ENCODE measurements at places on chromosomes 4 and X.

GRCh38 chr4:84378356-84378755 lies 120.7 kb downstream of the NKX6-1 start:
- no peak for DNase-seq

DNA sequence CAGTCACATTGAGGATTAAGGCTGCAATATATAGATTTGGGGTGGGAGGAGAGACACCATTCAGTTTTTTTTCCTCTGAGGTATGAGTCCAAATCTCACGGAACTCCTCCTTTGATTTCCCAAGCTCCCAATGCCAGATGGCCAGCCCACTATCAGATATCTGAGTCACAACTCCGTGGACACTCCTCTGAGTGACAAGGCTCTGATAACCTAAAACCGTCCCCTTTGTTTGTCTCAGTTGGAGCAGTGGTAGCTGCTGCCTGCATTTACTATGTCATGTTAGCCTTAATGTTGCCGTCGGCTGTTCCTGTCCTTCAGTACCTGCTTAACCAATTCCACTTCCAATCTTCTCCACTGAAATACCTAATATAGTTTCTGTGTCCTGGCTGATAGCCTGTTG lies 107.3 kb downstream of the DTHD1 start:
- no peak for DNase-seq

GRCh38 chr4:7757501-7758471 lies 181.9 kb downstream of the AFAP1 start:
- DNase-seq: no peak

DNA sequence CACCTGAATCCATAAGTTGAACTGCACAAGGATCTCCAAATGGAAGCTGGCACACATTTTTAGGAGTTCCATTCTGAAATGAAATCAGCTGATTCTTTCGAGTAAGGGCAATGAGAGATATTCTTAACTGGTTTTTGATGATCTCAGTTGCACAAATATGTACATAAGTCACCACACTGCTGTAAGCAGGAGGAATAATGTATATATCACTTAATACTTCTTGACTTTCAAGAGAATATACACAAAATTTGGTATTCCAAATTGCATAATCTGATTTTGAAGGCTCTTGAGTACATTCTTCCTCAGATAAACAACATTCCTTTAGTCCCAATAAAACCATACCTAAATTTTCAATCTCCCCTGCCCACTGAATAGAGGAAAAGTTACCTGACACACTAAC lies 8.2 kb downstream of the FANCB start:
- no peak for DNase-seq

DNA sequence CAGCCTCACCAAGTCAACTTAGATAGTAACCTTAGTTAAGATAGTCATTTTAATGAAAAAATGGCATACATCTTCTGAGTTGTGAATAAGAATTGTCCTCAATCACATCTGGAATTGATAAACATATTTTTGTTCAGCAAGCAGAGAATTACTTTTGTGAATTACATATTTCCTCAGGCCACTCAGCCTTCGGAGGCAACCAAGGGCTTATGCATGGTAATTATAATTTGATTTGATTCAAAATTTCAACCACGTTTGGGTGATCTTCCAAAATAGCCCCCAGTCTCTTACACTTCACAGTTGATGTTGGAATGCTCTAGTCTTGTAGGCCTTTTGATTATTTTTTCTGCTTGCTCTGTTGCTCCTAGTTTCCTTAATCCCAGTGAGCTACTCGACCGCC lies 63.4 kb downstream of the GALNTL6 start:
- DNase-seq: no peak

GRCh38 chrX:153689654-153690465 lies 2.1 kb downstream of the SLC6A8 start:
- DNase-seq: no peak

DNA sequence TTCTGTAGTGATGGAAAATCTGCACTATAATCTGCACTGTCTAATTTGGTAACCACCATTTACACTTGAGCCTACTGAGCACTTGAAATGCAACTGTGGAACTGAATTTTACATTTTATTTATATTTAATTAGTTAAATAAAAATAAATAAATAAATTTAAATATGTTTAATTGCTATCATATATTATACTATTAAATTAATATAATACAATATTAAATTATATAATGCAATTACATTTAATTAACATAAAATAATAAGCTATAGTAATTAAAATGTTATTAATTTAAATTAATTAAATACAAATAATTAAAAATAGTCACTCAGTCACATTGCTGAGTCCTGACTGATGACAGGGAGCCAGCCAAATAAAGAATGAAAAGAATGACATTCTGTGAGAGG lies 170.2 kb upstream of the F9 start:
- no peak for DNase-seq

DNA sequence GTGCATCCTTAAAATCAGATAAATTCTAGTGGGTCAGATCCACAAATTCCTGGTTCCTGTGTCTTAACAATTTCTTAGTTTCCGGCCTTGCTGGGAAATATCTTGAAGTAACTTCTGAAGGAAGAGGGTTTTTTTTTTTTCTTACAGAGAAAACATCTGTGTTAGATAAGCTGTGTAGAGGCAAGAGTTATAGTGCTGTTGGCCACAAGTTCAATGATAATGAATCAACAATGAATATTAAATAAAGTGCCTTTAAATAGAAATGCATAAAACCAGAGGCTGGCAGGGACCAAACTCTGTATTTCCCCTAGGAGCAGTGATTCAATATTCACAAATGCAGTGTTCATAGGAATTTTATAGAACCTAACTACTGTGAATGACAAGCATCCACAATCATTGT lies 711.9 kb upstream of the ATOH1 start:
- DNase-seq: no peak

DNA sequence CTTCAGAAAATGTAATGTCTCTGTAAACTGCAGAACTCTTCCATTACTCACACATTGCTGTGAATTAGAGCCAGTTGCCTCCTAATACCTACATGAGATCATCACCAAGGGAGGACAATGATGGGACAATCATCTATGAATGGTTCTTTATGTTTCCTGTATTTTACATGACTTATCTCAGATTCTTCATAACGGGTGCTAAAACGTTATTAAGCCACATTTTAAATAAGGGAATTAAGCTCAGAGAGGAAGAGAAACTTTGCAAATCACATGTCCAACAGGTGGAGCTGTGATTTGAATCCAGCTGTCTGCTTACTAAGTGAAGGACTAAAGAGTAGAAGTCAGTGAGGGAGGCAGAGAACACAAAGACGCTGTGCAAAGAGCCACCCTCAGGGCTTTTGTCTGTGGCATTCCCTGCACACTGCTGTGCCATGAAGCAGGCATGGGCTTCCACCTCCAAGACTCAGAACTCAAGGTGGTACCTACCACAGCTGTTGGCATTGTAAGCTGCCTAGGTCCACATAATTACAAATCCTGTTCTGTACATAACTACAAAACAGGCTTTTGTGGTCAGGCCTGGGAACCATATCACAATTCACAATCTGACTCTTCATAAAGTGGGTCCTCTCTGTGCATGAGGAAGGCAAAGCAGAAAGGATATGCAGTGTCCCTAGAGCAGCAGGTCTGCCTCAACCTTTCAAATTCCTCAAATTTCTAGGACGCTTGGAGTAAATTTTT lies 12.8 kb downstream of the TBC1D9 start:
- DNase-seq: no peak

DNA sequence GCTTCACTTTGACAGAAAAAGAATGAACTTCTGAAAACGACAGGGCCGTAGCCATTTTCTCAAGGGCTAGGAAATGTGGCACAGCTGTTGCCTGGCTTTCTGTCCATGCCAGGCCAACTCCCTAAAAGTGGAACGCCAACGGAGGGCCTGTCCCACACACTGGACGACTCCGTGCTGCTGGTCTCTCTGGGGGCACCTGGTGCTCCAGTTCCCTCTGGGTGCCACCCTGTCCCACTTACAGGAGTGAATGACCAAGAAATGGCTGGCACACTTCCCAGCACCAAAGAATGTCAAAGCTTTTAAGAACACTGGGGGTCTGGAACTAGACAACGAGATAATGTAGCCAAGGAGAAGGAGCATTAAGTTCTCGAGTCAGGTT lies 40.9 kb downstream of the GATB start:
- DNase-seq: no peak

DNA sequence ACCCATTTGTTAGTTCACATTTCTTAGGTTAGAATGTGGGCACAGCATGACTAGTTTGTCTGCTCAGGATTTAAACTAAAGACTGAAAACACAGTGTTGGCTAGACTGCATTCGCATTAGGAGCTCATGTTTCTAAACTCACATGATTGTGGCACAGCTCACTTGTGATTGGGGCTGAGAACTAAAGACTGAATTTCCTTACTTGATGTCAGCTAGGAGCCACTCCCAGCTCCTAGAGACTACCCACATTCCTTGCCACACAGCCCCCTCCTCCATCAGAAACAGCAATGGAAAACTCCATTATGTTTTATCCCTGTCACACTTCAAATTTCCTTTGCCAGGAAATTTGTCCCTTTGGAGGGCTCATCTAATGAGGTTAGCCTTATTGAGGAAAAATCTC lies 170.2 kb upstream of the NUDT6 start:
- no peak for DNase-seq

- no peak for DNase-seq
Observed at GRCh38 chr4:101774807-101775206, 15.7 kb upstream of the BANK1 start.

DNA sequence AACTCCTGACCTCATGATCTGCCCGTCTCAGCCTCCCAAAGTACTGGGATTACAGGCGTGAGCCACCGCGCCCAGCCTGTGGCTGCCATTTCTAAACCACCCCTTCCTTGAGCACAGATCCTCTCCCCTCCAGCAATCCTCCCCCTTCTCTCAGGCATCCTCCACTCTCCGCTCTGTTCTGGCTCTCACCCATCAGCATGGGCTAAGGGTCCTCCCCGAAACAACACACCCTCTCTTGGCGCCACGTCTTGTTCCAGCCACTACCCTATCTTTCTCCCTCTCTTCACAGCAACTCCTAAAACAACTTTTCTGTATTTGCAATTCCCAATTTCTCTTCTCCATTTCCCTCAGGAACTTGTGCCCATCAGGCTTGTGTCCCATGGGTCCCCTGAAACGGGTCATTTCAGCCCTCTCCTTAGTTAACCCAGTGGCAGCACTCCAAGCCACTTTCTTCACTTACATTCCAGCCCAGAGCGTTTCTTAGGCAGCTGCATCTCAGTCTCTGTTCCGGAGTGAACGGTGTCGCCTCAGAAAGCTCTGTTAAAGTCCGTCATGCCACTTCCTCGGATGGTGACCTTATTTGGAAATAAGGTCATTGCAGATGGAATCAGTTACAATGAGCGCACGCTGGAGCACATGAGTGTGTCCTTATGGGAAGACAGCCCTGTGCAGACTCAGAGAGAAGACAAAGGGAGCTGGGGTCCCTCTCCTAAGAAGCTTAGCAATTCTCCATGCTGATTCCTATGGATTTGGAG lies 28.3 kb upstream of the CLDN24 start:
- DNase-seq: no peak

GRCh38 chr4:39464886-39465501 lies 6.1 kb downstream of the LIAS start:
- DNase-seq: no peak

DNA sequence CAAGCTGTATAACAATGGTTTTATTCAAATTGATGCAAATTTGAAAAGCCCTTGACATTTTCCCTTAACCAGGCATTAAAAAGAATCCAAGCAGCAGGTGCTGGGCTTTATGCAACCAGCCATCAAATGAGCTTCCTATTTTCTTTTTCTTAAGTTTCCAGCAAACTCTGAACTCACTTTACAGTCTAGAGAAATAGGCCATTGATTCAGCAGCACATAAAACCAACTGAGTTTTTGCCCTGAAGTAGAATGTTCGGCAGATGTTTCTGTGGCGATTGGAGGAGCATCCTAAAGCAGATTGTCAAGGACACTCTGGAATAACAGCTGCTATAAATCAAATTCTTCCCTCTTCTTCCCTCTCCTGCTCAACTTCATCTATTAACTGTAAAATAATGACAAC lies 582.8 kb upstream of the CPEB2 start:
- no peak for DNase-seq

GRCh38 chr4:141132072-141132708 lies 1.1 kb downstream of the RNF150 start:
- DNase-seq: no peak

DNA sequence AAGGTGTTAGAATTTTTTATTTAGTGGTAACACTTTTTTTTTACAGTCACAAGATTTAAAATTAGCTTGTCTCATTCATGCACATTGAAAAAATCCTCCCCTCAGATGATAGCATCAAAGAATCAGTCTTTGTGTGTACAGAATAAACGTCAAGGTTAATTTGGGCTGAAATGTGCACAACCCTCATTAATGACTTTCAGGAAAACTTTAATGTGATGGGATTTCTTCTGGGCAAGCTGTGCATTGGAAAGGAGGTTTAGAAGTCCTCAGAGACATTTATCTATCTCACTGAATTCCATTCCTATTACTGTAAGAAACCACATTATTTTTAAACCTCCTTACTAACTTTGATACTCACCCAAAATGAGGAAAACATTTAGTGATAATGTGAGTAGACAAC lies 88.2 kb upstream of the TECRL start:
- no peak for DNase-seq

DNA sequence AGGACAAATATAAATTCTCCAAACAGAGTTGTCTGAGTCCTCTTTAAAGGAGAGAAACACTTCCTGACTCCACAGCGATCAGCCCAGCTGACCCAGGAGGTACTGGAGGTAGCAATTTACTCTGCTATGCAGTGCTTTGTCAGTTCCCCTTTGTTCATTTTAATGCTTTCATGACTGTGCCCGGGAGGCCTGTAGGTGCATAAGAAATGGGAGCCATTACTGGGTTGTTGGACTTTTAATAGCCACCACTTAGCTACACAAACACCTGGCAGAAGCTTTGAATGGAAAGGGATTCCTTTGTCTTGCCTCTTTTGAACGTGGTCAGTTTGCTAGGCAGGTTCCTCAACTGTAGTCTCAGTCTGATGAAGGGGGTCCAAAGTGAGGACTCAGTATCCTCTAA lies 59.0 kb upstream of the AFF2 start:
- DNase-seq: no peak

Measured in activated naive CD4-positive, alpha-beta T cell treated with anti-CD3 and anti-CD28 coated beads, Interleukin-2, amount 50 U/mL, for 72 hours (primary cell).